ENCODE measurements at places on chromosomes 2 and 18.
A peak's percentile ranks its signal among the peaks of the same experiment; 100 is the strongest.

GRCh38 chr2:2219984-2220383, 111.1 kb downstream of the MYT1L start:
- DNase-seq, result no peak

GRCh38 chr2:123514613-123515207, 510.4 kb upstream of the CNTNAP5 start:
- no peak for DNase-seq

DNA sequence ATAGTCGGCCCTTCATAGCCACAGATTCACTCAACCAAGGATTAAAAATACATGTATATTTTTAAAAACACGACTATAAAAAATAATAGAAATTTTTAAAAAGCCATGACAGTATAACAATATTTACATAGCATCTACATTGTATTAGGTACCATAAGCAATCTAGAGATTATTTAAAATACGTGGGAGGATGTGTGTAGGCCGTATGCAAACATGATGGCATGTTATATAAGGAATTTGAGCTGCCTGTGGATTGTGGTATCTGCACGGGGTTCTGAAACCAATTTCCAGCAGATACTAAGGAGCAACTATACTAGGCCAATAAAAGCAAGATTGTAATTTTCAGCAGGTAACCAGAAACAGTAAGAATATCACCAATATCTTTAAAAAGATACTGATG, 5.9 kb downstream of the ORC4 start:
- no peak for DNase-seq

GRCh38 chr2:209663139-209663538, 108.5 kb upstream of the UNC80 start:
- DNase-seq, result no peak

DNA sequence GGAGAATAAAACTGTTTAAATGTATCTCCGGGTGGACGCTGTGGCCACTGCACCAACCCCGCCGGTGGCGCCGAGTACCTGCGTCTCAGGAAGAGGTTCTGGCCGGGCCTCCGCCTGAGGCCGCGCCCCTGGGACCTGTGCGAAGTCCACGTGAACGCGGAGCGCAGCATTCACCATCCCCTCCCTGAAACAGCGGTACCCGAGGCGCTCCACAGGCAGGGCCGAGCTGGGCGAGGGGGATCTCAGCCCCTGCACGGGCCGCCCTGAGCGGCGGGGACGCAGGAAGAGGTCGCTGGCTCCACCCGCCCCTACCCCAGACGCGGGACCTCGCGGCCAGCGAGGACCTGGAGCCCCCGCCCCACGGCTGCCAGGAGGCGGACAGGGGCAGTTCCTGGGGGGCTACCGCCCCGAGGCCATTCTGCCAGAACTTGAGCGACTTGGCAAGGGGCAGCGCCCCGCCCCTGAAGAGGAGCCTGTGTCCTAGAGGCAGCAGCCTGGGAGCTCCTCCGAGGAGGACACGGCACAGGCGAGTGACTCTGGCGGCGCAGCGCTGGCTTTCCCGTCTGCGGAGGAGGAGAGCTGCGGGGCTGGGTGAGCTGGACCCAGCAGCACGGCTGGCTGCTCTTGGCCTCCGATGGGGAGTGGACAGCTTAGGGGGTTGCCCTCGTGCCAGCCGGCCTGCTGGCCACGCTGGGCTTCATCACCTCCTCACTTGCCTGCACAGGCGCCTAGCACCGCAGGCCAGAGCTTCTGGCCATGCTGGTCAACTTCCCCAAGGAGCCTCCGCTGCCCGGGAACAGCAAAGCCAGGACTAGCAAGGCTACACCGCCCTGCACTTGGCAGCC, 9.7 kb upstream of the TEKT4 start:
- DNase-seq, result no peak

GRCh38 chr2:11242542-11243174, 87.4 kb downstream of the SLC66A3 start:
- no peak for DNase-seq

GRCh38 chr2:76958749-76959148, 563.4 kb downstream of the LRRTM4 start:
- no peak for DNase-seq

DNA sequence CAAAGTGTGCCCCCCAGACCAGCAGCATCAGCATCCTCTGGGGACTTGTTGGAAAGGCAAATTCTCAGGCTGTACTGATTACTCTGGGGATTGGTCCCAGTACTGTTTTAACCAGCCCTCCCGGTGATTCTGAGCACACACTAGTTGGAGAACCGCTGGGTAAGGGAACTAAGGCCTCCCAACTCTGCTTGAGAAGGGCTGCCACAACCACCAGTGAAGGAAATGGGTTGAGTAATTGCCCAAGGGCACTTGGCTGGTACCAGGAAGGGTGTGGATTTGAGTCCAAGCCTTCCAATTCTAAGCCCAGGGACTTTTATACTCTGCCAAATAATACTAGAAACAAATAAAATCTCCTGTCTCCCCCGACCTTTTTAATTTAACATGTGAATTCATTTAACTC, 219.9 kb downstream of the SETBP1 start:
- no peak for DNase-seq

DNA sequence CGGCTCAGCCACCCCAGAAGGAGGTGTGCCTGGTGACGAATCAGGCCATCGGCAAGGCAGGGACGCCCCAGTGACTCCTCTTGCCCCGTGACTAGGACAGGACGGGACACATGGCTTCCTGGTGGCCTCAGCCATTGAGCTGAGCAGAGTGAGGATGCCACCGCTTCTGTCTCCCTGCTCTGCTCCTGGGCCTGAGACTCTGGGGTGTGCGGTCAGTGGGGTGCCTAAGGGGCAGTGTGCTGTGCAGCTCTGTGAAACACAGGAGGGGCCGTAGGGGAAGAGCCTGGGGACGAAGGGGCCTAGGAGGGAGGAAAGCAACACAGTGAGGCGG, 24.3 kb downstream of the IGFBP5 start:
- DNase-seq, result no peak

DNA sequence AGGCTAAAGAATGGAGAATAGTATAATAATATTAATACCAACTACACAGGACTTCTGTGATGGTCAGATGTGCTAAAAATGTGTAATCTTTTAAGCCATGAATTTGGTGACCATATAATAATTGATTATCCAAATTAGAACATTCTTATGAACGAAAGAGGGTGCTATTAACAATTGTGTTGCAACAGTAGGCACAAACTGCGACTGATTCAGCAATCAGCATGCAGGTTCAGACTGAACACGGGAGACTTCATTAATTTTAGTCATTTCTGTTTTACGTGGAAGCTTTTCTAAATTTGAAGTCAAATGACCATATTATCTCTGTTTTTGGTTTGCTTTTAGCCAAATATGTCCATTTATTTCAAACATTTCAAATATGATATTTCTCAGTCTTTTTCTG, 54.6 kb upstream of the CHST9 start:
- no peak for DNase-seq

- no peak for DNase-seq
Measured at GRCh38 chr2:66555501-66556324, 120.8 kb downstream of the MEIS1 start.

GRCh38 chr18:46340716-46341115, 236.5 kb downstream of the HAUS1 start:
- DNase-seq, result no peak

- no peak for DNase-seq
Measured at GRCh38 chr2:11560806-11561205, 27.0 kb downstream of the GREB1 start.

DNA sequence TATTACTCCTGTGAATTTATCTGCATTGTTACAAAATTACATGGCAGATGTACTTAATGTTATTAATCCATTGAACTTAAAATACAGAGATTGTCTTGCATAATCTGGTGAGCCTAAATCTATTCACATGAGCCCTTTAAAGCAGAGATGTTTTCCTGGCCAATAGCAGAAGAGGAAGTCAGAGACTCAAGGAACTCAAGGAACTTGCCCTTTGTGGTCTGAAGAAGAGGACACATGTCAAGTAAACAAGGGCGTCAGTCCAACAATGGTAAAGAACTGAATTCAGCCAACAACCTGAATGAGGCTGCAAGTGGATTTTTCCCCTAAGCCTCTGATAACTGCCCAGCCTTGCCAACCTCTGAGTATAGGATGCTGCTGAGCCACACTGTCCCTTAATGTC, 356.3 kb upstream of the PKDCC start:
- no peak for DNase-seq

DNA sequence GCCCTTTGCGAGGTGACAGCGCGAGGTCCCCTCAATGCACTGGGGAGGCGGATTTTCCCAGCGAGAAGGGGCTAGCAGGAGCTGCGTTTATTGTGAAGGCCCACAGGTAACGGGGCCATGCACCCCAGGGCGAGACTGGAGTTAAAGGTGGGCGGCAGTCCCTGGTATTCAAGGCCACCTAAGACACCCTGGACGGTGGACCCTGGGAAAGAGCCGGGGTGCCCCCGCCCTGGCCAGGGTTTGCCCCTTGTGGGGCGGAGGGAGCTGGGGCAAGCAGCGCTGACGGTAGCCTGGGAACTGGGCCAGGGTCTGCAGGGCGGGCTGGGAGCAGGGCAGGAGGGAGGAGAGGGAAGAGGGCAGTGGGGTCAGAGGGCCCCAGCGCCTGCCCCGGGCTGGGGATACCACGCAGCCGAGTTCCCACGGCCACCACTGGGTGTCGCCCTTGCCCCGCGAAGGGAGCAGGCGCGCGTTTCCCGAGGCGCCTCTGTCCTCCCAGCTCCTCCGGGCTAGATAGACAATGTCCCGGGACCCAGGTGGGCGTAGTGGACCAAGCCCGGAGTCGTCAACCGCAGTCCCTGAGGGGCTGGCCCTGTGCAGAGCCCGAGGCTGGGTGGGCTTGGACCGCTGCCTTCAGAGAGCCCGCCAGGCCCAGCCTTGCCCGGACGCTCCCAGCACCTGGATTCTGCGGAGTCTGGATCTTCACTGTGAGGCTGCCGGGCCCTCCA, 80.2 kb downstream of the SMAD4 start:
- no peak for DNase-seq

DNA sequence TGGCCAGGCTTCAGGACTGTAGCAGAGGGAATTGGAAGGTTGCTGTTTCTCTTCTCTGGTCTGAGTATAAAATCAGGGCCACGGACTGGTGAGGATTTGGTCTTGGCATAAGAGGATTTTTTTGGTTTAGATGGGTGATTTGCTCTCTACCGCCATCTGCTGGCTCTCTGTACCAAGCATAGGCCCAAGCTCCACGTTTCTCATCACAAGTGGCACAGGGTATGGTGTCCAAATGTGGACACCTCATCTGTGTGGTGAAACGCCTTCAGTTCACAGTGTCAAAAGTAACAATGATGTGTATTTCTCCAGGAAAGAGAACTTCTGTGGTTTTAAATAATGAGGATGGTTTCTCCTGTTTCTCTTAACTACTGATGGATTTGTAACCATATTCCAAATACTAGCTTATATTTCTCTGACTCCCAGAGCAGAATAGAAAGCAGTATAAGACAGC, 115.1 kb downstream of the EML6 start:
- peak; percentile 43 for DNase-seq

DNA sequence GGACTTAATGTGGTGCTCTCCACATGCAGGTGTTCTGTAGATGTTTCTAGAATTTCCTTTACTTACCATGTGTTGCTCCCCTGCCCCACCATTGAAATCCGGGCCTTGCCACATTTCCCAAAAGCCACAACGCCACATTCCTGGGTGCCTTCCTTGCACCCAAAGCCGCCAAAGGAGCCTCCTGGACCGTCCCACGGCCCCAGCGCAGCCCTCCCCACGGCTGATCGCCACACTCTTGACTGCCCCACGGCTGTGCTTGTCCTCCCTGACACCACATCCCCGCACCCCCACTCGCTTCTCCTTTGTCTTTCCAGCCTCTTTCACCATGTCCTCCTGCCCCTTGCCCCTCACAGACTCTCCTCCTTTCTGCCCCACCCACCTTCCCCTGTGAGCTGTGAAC, 40.2 kb upstream of the CHMP1B start:
- no peak for DNase-seq

DNA sequence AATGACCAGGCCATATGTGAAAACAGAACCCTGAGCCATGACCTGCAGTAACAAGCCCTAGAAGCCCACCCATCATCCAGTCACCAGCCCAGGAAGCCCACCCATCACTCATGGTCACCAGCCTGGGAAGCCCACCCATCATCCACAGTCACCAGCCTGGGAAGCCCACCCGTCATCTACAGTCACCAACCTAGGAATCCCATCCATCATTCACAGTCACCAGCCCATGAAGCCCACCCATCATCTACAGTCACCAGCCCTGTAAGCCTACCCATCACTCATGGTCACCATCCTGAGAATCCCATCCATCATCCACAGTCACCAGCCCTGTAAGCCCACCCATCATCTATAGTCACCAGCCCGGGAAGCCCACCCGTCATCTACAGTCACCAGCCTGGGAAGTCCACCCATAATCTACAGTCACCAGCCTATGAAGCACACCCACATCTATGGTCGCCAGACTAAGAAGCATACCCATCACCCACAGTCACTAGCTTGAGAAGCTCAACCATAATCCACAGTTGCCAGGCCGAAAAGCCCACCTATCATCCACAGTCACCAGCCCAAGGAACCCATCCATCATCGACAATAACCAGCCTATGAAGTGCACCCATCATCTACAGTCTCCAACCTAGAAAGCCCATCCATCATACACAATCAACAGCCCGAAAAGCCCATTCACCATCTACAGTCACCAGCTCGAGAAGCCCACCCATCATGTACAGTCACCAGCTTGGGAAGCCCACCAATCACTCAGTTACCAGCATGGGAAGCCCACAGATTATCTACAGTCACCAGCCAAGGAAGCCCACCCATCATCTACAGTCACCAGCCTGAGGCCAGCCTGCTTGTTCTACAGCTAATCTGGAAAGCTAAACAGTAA, 91.9 kb downstream of the TWIST2 start:
- no peak for DNase-seq

DNA sequence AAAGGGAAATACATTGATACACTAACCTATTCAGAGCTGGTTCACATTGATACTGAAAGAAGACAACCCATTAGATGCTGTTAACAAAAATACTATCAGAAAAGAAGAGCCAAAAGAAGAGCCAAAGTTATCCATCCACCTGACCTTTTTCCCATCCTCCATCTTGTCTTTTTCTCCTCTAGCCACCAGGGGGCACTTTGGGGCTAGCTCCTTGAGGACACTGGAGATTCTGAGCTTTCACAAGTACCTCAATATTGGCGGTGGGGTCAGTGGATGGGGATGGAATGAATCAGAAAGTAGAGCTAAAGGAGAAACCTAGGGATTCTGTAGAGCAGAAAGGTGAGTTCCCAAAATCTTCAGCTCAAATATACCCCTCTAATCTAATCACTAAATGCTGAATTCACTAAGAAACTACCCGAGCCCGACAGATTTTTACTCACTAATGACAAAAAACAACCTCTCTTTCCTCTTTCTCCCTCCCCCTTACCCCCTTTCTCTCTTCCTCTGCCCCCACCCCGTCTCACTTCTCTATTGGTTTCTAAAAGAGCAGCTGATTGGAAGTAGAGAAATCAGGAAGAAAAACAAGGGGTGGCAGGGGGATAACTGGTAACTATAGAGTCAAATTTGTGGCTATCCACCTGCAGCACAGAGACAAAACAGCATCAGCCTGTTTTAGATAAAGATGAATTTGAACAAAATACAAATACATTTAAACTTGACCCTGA, 203.3 kb downstream of the TCF4 start:
- DNase-seq, result no peak

DNA sequence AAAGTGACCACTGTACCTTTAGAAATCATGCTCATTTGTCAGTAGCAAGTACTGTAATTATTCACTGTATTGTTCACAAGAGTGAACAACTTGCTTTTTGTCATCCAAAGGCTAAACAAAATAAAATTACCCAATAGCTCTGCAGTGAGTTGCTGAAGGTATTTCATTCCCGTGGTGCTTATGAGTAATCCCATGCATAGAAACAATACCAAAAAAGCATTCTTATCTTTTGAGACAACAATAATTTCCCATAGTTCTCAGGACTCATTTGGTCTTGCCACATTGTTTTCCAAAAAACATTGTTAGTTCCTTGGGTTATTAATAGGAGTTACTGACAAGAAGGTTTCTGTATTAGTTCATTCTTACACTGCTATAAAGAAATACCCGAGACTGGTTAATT, 503.2 kb upstream of the FAM98A start:
- no peak for DNase-seq
